ENCODE measurements at places on chromosomes 4 and X.

DNA sequence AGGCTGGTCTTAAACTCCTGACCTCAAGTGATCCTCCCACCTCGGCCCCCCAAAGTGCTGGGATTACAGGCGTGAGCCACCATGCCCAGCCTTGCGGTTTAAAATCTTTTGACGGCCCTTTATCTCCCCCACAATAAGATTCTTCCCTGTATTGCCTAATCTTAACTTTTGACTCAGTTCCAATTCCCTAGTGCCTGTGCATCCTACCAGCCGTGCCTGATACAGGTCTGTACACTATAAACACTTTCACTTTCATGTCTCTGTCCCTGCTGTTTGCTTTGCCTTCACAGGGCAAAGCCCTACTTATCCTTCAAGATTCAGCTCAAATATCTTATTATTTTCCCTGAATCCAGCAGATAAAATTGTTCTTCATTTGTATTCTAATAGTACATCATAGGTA, 74.6 kb downstream of the WDR44 start:
- no peak for DNase-seq

DNA sequence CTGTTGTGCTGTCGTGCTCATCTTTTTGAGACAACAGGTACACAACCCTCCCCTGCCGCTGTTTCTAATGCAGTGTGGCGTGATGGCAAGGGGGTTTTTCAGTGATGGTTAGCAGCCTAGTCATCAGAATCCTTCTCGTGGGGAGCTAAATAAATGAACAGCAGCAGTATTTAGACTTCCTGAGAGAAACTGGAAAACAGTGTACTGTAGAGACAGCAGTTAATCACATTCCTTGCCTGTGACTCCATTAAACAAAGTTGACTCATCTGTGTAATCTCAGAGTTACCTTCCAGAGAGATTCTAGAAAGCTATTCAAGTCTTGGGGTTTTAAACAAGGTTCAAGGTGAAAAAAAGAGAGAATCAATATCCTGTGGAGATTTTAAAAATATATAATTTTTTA, 1753.2 kb upstream of the PCDH7 start:
- no peak for DNase-seq

- DNase-seq, result no peak
Measured at GRCh38 chrX:53160297-53160983, 64.6 kb downstream of the KDM5C start.

DNA sequence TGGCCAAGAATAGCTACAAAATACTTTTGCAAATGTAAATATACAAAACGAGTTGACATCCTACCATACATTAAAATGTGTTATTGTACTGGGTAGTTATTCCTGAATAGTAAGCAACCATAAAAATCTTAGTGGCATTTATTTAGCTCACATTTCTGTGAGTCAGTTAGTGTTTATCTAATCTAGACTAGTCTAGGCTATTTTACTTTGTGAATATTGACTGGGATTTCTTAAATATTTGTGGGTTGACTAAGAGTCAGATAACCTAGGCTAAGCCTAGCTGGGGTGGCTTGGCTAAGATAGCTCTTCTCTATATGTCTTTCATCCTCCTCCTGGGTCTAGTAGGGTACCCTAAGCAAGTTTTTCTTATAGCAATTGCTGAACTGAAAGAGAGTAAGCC, 543.8 kb upstream of the DIAPH2 start:
- no peak for DNase-seq

DNA sequence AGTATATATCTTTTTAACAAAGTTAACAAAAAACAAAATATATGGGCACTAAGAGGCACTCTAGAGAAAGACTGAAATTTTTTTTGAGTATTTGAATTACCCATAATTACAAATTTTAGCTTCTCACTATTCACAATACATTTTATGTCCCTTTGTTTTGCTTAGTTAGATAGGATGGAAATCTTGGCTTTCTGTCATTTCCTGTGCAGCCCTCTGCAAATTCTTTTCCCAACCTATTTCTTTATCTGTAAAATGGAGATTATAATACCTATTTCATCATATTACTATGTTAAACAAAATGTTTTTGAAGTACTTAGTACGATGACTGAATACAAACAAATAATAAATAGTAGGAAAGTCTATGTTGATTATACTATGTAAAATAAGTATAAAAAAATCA, 710.0 kb downstream of the CCSER1 start:
- no peak for DNase-seq

DNA sequence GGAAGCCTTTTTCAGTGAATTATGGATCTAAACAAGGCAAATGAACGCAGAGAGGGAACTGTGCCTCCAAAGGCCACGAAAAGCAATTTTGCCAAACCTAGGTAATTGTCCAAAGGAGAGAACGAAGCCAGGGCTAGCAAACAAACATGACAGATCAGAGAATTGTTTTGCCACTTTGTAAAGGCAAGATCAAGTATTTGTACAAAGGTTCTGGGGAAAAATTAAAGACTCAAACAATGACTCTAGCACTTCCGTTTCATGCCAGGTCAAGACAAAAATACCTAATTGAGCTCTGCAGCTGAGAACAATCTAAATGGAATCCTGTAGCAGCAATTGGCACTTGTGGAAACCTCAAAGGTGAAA, 8.5 kb downstream of the RBM47 start:
- DNase-seq, result no peak

DNA sequence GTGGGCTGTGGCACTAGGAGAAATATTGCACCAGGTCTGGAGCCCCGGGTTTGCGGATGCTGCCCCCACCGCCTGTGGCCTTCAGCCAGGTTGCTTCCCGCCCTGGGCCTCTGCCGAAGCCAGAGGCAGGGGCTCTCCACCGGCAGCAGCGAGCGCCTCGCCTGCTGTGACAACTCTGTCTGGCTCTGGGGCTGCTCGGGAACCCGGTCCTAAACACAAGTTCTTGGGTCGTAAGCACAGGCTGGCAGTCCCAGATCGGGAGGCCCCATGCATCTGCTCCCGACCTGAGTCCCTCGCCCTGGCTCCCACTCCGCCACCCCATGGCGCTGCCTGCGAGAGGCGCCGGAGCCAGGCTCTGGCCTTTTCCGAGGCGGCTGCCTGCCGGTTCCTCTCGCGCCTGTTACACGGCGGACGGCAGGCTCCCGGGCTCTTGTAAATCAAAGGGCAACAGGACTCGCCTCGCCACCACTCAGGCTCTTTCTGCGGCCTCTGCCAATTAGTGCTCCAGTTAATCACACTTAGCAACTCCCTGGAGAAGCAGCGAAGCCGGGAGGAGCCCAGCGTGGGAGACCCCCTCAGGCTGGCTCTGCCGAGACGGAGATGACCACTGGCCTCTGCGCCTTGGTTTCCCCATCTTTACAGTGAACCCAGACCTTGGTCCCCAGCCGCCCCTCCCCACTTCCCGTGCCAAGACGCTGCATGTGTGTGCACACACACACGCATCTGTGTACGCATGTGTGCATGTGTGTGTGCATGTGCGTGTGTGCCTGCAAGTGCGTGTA, 109.2 kb downstream of the DCTD start:
- no peak for DNase-seq

- no peak for DNase-seq
Measured at GRCh38 chr4:128380306-128380705, 92.7 kb upstream of the PGRMC2 start.

DNA sequence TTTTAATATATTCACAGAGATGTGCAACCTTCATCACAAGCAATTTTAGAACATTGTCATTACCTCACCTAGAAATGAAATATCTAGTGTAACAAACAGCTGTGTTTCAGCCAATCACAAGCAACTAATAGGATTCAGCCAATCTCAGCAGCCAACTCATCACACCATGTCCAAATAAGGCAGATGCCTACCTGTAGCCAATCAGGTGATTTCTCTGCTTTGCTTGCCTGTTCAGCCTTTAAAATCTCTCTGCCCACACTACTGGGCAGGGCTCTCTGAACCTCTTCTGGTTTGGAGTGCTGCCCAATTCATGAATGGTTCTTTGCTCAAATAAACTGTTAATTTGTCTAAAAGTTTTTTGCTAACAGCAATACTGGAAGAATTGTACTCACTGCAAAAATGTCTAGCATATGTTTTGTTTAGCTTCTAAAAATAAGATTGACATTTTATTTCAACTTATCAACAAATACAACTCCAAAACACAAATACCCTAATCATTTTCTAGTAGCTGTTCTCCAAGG, 52.4 kb upstream of the IGFBP7 start:
- DNase-seq, result no peak

DNA sequence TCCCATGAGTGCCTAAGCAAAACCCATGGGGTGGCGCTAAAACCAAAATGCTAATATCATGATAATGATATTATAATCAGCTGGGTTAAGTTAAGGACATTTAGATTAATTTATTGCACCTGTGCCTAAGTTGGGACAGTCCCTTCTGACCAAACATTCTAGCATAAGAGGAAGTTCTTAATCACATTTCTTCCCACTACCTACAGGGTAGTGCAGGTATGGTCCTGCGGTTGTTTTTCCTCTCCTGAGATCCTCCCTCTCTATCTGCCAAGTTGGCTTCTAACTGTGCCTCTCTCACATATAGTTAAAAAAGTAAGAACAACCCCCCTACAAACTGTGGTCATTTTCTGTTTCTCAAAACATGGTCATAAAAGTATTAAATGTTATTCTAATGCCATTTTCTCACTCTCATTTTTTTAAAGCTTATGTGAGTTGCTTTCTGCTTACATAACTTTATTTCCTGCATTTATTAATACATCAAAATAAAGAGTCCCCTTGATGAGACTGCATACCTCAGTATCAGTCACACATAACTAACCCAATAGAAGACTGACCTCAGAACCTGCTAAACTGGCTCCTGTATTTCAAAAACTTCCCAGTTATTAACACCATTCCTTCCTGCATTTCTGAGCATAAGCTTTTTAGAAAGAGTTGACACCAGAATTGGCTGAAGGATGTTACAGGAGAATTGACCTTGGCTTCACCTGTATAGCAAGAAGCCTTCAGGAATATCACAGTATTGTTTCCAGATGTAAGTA, 1332.5 kb downstream of the FSTL5 start:
- DNase-seq, result no peak

DNA sequence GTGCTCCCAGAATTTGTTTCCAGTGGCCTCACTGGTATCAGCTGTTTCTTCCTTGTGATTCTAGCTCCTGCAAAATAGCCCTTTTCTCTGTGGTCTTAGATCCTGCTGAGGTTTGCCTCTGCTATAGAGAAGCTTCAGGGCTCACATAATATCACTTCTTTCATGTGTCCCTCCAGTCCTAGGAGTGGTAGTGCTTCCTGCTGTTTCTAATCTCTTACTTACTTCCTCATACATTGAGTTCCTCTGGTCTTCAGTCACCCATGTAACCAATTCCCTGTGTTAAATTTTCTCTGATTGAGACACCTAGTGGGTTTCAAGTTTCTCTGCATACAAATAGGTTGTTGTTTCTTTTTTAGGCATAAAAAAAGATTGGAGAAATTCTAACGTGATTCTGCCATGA, 1567.9 kb downstream of the ARAP2 start:
- DNase-seq, result no peak

GRCh38 chrX:133583825-133584224, 168.5 kb upstream of the GPC4 start:
- no peak for DNase-seq

DNA sequence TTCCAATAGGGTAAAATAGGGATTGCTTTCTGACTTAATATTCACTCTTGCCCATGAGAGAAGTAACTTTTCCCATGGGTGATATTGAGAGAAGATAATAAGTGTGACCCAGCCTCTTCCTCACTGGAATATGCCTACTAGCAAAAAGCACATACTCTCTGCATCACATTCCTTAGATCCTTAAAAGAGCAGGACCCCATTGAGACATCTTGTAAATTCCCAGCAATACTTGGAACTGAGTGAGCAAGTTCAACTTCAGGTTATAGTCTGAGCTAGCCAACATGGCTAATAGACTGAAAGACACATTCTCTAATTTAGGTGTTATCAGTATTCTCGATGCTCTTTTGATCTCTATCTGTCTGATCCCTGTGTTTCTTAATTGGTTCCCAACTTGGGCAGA, 1372.3 kb downstream of the STIM2 start:
- DNase-seq, result no peak

DNA sequence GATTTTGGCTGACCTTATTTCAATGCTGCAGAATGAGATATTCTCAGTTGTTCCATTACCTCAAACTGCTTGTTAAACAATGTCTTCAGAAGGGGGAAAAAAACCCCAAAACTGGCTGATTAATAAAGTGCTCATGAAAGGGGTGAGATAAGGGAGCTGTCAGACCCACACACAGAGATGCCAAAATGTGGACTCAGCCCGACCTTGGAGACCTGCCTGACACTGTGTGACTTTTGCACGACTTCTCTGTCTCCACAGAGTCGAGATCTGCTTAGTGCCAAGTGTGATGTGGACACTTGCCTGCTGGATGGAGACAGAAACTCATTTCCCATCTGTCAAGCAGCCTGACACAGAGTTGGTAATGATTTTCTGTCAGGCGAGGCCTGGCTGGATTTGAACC, 31.5 kb downstream of the REELD1 start:
- no peak for DNase-seq

DNA sequence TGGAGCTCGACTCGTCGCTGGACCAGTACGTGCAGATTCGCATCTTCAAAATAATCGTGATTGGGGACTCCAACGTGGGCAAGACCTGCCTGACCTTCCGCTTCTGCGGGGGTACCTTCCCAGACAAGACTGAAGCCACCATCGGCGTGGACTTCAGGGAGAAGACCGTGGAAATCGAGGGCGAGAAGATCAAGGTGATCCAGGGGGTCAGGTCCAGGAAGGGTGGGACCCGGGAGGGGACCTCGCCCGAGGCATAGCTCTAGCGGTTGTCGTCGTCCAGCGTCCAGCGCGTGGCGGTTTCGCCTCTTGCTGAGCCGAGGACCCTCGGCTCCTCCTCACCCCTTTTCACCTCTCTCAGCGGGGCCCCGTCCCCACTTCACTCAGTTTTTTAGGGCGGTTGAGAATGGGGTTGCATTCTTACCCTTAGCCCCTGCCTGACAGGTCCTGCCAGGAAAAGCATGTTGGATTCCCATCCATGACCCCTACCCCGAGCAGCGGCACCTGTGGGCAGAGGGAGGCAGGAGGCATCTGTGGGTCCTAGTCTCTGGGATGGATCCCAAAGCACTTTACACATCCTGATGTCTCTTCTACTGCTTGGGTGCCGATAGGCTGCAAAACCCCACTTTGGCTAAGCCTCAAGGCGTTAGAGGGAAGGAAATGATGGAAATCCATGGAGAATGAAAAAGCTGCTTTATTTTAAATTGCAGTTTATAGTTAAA, 524 bp downstream of the RAB33A start:
- DNase-seq, result no peak

- DNase-seq, result no peak
Measured at GRCh38 chr4:41079881-41080560, 134.3 kb downstream of the APBB2 start.

DNA sequence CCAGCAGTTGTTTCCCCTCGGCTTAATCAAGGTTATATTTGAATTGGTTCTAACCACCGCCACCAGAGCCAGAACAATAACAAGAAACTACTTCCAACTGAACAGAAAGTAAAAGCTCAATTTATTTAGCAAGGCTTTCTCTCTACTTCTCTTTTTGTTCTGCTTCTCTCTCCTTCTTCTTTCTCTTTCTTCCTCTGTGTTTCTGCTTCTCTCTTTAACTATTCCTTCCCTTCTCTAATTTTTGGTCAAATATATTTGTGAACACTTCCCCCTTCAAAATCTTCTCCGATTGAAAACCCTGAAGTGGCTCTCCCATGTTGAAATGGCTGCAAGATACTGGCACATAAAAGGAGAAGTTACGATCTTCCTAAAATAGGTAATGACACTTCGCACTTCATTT, 1195.9 kb upstream of the PRKX start:
- DNase-seq, result no peak

GRCh38 chr4:61872983-61873382, 672.9 kb downstream of the ADGRL3 start:
- DNase-seq, result no peak
